ENCODE measurements at places on chromosomes 13 and 19.
A peak's percentile ranks its signal among the peaks of the same experiment; 100 is the strongest.

DNA sequence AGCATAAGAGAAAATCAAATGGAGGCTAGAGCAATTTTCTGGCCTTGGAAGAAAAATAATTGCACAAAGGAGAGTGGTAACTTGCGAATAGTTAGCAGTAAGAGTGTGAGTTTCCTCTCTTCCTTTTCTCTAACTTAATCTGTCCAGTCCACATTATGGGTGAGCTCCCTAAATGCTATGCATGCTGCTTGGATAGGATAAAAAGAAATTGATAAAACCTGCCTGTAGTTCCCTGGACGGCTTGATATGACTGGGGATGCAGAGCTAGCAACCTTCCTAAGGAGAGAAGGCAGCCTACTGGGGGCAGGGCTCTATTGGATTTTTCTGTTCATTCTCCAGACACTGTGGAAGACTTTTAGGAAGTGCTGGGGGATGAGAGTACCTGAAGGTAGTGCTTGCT, 311.3 kb downstream of the LMO7 start:
- DNase-seq: no peak

DNA sequence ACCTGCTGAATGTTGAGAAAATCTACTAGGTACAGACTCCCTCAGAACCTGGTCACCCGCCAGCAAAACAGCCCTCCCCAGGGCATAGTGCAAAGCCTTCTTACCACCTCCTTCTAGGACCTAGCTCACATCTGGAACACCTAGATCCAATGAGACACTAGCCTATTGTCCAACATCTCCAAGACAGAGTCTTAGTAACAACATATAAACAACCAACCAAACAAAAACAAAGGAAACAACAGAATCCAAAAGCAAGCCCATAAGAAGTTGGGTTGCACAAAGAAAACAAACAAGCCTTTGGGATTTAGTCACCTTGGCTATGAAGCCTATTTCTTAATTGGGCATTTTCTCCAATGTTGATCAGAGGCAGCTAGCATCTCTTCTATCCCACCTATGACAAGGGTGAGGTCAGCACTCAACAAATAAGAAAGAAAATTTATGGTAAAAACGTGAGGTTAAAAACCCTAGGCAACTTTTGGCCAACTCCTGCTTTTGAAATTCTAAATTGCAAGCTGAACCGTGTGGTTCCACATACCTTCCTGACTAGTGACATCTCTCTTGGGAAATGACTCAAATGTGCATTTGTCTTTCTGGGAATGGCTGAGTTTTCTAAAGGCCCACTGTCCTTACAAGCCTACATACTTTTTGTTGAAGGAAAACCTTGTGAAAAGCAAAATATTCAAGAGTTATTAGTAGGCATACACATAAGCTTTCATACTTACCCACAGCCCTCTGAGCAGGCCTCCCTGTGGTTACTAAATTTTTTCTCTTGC, 66.7 kb downstream of the FAM216B start:
- no peak for DNase-seq

- DNase-seq: no peak
Measured at GRCh38 chr13:43751624-43752023, 35.1 kb downstream of the ENOX1 start.

- DNase-seq: no peak
Measured at GRCh38 chr19:17406887-17407196, 1.4 kb upstream of the BST2 start.

- no peak for DNase-seq
Measured at GRCh38 chr19:17305216-17305516, 506 bp upstream of the MRPL34 start.

DNA sequence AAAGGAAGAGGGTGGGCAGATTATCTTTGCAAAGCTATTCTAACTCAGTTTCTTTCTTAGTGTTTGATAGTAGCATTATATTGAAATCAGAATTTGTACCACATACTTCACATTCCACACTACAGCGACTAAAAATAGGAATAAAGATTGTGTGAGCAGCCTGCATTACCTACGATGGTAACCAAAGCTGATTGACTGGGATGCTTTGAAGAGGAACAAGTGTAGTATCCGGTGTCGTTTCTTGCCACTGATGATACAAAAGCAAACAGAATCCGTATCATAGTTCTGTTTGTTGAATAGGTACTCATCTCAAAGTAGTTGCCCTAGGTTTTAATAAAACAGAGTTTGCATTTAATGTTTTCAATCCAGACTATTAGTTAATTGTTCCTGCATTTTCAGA, 51.2 kb downstream of the FLT3 start:
- no peak for DNase-seq

- DNase-seq: peak; percentile 48
Measured at GRCh38 chr13:27359199-27359821, 65.1 kb upstream of the GTF3A start.

DNA sequence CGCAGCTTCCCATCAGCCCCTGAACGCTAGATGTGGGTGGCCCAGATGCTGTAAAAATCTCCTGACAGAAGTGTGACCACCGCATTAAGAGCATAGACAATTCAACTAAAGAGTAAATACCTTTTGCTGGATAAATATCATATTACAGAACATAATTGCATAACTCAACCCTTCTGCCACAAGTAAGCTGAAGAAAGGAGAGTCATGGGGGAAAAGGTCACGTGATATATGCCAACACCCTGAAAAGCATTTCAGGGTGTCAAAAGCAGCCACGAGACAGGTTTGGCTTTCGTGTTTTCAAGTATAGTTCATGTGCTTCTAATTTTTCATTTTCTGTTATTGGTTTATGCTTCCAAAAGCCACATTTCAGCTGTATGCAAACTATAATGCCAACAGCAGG, 71.3 kb downstream of the LHFPL6 start:
- no peak for DNase-seq

DNA sequence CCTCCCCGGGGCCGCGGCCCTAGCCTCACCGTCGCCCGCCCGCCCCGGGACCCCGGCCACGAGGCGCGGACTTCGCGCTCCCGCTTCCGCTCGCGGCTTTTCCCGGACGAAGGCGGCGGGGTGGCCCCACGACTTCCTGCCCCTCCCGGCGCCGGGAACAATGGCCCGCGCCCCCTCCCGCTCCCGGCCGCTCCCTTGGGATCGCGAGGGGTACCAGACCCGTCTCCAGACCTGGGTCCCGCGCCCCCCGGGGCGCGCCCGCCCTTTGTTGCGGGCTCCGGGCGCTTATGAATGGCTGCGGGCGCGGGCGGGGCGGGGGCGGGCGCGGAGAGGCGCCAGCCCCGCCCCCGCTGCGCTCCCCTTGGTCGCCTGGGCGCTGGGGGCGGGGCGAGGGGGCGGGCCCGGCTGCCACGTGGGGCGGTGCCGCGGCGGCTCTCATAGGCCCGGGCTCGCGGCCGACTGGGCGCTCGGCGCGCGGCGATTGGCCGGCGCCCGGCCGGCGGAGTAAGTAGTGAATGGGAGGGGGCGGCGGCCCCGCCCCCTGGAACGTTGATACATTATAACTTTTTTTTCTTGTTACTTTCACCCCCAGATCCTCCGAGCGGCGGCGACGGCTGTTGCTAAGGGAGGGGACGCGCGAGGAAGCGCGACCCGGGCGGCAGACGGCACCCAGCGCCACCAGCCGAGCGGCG, 1.1 kb downstream of the MIDN start:
- DNase-seq: peak; percentile 91

DNA sequence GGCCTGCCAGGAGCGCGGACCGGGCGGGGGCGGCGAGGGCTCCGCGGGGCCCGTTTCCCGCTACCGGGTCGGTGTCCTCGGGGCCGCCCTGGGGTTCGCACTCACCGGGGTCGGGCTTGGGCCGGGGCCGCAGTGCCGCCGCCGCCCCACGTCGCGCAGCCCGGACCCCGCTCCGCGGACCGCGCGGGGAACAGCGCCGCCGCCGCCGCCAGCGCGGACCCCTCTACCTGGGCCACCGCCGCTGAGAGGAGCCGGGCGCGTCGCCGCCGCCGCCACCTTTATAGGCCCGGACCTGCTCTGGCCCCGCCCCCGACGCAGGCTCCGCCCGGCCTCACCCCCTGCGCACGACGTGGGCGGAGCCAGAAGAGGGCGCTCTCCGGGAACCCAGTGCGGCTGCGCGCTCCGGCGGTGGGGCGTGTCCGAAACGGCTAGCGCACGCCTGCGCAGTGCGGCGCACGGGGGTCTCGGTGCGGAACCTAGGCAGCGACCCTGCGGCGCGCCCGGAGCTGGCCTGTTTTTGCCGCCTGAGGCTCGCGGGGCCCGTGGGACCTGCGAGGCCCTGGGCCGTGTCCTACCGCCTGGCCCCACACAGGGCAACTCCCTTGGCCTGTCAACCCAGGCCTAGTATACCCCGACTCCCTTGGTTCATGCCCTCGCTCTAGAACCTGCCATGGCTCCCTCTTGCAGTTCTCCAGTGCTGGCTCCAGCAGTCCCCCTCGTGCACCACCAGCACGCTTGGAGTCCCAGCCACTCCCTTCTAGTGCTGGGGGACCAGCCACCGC, at the start of gene MKNK2:
MKNK2 (minus strand) TSS at position 254 of the 782 bp plus-strand sequence. CDS start 393 bp downstream, outside the sequence.
- peak; percentile 95 for DNase-seq

- DNase-seq: no peak
Measured at GRCh38 chr13:73240193-73240592, 181.4 kb downstream of the KLF5 start.

DNA sequence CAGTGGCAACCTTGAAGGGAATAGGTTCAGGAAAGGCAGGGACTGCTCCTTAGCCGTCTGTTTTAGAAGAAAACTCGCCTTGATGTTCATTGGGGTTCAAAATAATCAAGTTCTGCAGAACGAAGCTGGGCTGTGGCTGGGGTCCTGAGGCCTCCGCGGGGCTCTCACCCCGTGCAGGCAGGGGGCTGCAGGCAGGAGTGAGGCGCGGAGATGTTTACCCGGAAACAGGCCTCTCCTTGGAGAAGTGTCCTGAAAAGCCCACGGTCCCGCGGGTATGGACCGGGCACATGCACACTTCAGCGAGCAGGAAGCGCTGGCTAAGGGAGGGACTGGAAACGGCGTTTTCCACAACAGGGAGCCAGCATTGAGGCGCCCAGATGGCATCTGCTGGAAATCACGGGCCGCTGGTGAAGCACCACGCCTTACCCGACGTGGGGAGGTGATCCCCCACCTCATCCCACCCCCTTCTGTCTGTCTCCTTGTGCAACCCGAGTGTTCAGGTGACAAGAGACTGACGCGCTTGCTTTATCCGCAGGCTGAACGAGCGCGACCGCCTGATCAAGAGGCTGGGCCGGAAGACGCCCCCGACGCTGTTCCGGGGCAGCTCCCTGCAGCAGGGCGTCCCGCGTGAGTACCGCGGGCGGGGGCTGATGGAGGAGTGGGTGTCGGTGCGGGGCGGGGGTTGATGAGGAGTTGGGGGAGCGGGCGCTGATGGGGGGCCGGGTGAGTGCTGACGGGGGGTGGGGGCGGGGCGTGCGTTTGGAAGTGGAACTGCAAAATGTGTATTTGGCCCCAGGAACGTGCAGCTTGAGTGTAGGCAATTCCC, 39.6 kb downstream of the SHISA2 start:
- peak; percentile 32 for DNase-seq

DNA sequence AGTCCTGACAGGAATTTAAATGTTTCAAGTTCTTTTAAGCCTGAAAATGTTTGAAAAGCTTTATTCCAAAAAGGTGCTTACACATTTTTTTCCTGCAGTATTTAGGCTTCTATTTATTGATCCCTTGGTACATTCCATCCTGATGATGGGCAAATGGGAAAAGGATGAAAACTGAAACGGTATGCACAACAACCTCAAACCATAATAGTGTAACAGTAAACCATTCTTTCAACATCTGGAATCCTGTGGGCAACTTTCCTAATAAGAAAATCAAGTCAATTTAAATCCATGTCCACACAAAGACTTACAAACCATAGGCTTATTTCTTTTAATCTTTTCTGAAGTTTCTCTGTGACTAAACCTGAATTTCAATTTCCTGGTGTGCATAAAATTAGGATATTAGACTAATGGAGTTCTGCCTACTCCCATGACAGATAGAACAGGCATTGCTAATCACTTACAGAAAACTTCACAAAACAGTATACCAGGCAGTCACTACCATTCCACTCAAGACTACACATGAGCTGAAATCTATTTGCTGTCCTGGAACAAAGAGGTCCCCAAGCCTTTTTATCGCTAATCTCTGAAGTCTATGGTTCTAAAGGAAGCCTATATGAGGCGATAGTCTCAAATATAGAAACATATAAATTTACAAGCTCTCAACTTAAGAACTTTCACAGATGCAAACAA, 103.3 kb downstream of the DLEU7 start:
- no peak for DNase-seq

DNA sequence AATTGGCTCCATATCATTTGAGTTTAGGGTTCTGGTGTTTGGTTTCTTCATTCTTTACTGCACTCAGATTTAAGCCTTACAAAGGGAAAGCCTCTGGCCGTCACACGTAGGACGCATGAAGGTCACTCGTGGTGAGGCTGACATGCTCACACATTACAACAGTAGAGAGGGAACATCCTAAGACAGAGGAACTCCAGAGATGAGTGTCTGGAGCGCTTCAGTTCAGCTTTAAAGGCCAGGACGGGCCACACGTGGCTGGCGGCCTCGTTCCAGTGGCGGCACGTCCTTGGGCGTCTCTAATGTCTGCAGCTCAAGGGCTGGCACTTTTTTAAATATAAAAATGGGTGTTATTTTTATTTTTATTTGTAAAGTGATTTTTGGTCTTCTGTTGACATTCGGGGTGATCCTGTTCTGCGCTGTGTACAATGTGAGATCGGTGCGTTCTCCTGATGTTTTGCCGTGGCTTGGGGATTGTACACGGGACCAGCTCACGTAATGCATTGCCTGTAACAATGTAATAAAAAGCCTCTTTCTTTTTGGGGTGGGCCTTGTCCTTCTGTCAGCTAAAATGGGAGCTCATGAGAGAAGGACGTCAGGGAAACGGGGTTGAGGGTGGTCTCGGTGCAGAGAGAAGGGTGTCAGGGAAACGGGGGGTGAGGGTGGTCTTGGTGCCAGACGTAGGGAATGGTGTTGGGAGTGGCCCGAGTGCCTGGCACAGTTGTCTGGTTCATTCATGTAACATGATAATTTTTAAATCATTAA, 26.0 kb downstream of the LAMP1 start:
- DNase-seq: no peak

GRCh38 chr13:113904411-113904810, 40.5 kb upstream of the GAS6 start:
- no peak for DNase-seq

DNA sequence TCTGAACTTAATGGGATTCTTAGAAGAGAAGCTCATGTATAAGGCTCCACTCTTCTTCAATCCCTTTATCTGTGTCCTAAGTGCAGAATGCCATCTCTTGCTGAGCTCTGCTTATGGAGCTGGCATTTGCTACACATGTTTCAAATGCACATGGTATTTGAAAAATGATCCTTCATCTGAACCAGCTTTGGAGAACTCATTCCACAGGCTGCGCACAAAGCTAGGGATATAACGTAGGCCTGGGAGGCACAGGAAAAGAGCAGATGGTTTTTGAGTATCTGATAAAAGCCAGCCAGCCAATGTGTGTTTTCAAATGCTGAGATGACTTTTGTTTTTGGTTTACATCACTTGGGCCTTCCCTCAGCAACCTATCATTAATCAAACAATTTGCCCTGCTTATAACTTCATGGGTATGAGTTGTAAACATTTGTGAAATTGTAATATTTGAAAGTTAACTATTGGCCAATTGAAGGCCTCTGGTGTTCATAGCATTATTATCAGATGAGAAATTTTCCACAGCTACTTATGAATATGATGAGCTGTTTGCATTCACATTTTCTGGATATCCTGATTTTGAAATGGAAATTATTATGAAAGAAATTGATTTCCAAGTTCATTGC, 729.0 kb downstream of the FGF9 start:
- no peak for DNase-seq

Data from activated CD4-positive, alpha-beta T cell treated with anti-CD3 and anti-CD28 coated beads for 1 hour (primary cell).